ENCODE measurements at places on chromosomes 6 and 20.

DNA sequence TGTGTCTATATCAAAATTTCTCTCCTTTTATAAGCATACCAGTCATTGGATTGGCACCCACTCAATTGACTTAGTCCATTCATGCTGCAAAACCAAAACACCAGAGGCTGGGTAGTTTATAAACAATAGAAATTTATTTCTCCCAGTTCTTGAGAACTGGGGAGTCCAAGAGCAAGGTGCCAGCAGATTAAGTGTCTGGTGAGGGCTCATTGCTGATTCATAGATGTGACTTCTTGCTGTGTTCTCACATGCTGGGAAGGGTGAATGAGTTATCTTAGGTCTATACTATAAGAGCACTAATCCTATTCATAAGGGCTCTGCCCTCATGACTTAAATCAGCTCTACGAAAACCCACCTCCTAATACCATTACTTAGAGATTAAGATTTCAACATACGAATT, 501.4 kb downstream of the EPM2A start:
- no peak for DNase-seq

DNA sequence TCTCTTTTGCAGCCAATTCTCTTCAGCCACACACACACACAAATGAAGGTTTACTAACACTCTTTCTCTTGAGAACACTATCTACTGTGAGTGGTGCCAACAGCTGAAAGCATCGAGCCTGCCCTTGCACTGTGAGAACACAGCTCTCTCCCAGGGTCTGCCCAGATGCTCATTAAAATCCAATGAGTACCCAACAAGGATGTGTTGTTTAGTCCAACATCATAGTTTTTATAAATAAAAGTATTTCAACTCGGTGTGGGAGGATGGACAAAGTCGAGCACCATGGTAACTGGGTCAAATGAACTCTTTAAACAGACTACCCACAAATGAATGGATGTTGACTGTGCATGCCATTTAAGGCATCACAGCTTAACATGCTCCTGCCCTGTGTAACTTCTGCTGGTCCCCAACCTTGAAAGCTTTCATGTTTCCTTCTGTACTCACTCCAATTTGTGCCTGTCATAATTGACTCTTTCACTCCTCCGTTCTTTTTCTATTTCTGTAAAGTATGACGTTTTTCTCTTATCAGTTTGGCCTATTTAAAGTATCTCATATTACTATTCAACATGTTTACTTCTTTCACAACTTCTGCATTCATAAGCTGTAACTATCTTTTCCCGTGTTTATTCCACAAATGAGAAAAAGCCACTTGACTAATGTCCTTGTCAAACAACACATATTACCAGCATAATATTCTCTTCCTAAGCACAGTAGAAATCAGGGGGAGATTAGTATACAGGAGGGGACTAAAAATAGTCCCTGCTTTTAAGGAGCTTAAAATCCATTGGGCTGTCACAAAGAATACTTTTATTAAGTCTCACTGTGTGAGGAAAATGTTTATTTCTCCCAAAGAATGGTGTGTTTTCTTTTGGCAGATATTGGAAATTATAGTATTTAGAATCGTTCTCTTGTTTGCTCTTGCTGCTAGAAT, 215.4 kb downstream of the RFPL4B start:
- DNase-seq = no peak

DNA sequence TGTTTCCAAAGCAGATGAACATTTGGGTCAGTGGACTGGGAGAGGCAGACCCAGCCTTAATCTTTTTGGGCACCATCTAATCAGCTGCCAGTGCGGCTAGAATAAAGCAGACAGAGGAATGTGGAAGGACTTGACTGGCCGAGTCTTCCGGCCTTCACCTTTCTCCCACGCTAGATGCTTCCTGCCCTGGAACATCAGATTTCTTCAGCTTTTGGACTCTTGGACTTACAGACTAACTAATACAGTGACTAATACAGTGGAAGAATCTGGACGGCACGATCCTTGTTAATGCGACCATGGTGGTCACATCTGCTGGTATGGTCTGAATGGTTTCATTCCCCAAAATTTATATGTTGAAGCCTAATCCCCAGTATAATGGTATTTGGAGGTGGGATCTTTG, 122.6 kb upstream of the NXT1 start:
- no peak for DNase-seq

- DNase-seq = no peak
Observed at GRCh38 chr20:11652128-11652527, 265.6 kb upstream of the BTBD3 start.

DNA sequence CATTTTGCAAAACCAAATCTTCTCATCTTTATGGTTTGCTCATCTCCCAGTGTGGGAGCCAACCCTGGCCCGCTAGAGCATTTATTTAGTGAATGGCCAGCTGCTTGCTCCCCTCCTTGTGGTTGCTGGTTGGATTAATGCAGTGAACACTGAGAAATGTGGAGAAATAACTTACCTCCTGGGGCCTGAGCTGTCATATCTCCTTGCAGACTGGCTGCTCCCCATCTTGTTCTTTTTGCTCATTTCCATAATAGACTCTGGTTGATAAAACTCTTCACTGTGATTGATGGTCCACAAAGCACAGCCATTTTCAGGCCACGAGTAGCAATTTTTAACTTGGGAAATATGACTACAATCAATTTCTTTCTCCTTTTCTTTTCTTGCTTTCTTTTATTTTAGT, 1078.5 kb upstream of the FLRT3 start:
- DNase-seq = no peak

DNA sequence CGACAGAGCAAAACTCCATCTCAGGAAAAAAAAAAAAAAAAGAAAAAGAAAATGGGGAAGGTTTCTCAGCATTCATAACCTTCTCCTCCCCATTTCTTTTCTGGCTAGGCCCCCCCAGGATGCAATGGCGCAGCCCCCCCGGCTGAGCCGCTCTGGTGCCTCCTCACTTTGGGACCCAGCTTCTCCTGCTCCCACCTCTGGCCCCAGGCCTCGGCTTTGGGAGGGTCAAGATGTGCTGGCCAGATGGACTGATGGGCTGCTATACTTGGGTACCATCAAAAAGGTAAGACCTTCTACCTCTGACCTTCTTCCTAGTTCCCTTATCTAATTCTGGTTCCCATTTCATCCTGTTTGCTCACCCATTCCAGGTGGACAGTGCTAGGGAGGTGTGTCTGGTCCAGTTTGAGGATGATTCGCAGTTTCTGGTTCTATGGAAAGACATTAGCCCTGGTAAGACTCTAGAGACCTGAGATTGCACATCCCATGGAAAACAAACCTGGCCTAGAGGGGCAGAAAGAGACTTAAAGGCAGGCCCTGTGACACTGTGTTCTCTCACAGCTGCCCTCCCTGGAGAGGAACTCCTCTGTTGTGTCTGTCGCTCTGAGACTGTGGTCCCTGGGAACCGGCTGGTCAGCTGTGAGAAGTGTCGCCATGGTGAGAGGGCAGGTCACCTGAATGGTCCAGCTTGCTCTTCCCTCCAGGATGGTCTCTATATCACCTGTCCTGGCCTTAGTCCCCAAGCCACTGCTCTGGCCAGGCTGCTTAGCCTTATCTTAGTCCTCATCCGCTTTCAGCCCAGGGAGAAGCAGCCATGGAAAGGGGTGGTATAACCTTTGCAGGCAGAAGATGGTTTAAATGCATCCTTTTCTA, 1.6 kb downstream of the PHF1 start:
- no peak for DNase-seq

DNA sequence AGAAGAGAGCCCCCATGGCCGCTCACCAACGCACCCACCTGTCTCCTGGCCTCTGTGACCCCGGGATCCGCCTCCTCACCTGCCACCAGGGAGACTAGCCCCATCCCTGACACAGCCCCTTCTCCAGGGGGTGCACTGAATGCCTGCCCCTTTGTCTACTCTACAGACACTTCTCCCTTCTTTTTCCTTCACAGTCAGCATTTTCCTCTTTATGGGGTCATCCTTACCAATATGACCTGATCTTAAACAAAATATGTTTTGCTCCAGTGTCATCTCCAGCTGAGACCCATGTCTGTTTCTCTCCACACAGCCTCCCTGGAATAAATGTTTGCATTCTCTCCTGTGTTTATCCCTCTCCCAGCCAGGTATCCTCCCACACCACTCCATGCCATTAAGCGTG, 14.6 kb upstream of the CCR6 start:
- DNase-seq = no peak

GRCh38 chr20:1775117-1775516, 117.5 kb upstream of the SIRPG start:
- DNase-seq = no peak

- no peak for DNase-seq
Observed at GRCh38 chr20:17500826-17501225, 30.4 kb downstream of the BFSP1 start.

GRCh38 chr6:38452816-38453660, 186.7 kb downstream of the BTBD9 start:
- DNase-seq = no peak

DNA sequence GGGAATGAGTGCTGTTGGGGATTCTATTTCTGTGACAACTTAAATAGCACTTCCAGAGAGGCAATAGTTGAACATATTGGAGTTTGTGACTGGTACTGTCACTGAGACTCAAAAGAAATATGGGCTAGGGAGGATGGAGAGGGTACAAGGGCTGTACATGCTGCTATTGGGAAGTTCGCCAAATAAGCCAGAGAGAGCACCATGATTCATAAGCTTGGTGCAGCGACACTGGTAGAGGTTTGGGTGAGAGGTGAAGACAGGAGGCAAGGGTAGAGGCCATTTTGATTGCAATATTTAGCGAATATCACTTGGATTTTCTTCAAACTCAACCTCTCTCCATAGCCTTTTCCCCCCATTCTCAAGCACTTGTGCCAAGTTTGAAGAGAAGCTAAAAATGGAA, 214.3 kb downstream of the OGFRL1 start:
- DNase-seq = no peak

DNA sequence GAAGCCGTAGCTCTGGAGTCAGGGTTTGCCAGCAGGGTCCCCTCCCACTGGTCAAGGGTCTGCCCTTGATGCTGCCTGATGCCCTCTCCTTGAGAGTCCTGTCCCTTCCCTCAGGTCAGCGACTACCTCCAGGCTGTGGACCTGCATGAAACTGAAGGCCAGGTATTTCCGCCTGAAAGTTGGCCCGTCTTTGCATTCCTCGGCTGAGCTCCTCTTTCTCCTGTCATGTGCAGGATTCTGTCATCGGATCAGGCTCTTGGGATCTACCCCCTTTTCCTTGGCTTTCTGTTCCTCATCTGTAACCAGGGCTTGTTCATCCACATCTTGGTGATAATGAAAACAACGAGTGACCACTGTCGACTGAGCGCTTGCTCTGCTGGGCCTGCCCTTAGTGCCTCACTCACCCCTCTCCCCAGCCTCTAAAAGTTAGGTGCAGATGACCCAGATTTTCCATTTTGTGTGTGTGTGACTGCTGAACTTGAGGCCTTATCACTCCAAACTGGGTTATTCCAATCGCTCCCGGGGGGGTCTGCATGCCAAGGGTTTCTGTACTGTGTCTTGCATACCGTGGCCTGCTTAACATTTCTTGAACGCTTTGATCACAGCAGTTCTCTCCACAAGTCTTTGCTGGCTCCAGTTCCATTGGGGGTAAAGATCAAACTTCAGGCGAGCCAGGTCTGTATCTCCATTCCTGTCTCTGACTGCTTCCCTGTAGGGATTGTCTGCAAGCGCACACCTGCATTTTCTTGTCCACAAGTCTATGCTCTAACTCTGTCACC, 81.6 kb downstream of the DTD1 start:
- DNase-seq = no peak

DNA sequence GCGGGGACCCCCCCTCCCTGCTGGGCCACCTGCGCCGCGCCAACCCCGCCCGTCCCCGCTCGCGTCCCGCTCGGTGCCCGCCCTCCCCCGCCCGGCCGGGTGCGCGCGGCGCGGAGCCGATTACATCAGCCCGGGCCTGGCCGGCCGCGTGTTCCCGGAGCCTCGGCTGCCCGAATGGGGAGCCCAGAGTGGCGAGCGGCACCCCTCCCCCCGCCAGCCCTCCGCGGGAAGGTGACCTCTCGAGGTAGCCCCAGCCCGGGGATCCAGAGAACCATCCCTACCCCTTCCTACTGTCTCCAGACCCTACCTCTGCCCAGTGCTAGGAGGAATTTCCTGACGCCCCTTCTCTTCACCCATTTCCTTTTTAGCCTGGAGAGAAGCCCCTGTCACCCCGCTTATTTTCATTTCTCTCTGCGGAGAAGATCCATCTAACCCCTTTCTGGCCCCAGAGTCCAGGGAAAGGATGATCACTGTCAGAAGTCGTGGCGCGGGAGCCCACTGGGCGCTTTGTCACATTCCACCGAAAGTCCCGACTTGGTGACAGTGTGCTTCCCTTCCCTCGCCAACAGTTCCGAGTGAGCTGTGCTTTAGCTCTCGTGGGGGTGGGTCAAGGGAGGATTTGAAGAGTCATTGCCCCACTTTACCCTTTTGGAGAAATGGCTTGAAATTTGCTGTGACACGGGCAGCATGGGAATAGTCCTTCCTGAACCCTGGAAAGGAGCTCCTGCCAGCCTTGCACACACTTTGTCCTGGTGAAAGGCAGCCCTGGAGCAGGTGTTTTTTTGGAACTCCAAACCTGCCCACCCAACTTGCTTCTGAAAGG, 2.1 kb downstream of the VEGFA start:
- DNase-seq = no peak

GRCh38 chr20:48921883-48922820, 641 bp downstream of the ARFGEF2 start:
- DNase-seq = no peak

GRCh38 chr6:51094271-51094670, 275.6 kb downstream of the TFAP2B start:
- no peak for DNase-seq

- DNase-seq = no peak
Observed at GRCh38 chr6:45000833-45001232, 327.3 kb upstream of the RUNX2 start.

DNA sequence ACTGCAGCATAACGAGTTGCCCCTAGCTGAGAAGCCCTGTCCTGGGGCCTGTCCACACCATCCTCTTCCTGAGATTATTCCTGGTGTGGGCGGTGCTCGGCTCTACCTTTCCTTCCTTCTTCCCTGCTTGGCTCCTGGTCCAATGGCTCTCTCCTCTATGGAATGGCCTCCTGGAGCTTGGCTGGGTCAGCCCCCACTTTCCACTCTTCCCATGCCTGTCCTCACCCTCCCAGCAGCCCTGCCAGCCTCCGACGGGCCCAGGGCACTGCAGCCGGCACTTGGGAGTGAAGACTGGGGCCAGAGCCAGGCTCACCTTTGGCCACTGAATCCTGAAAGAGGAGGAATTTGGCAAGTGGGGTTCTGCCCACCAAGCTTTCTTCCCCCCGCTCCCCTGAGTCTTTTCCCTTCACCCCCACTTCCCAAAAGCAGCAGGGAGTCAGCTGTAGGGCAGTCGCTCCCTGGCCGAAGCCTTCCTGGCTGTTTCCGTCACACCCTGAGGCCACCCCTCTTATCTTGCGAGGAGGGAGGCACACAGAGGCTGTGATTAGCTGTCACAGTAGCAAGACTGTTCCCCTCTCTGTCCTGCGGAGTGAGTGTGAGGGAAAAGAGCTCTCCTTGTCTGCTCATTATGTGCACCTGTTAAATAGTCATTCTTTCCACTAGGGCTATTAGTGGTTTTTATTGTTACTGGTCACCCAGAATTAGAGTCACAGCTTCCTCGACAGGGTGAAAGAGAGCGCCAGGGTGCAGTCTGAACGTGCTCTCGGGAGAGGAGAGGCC, 6.3 kb upstream of the CDSN start:
- DNase-seq = no peak

GRCh38 chr20:1964061-1964460, 29.8 kb downstream of the PDYN start:
- DNase-seq = no peak
